ENCODE measurements at places on chromosomes 3 and 15.

GRCh38 chr3:52388348-52388821, 56.5 kb downstream of the SEMA3G start:
- no peak for DNase-seq

GRCh38 chr15:62277816-62278394, 112.8 kb upstream of the C2CD4B start:
- no peak for DNase-seq

- DNase-seq: no peak
These were observed 531.2 kb upstream of the CFAP20DC start for GRCh38 chr3:59580996-59581395.

- DNase-seq: no peak
These were observed 34.5 kb downstream of the ICE2 start for GRCh38 chr15:60444289-60444912.

DNA sequence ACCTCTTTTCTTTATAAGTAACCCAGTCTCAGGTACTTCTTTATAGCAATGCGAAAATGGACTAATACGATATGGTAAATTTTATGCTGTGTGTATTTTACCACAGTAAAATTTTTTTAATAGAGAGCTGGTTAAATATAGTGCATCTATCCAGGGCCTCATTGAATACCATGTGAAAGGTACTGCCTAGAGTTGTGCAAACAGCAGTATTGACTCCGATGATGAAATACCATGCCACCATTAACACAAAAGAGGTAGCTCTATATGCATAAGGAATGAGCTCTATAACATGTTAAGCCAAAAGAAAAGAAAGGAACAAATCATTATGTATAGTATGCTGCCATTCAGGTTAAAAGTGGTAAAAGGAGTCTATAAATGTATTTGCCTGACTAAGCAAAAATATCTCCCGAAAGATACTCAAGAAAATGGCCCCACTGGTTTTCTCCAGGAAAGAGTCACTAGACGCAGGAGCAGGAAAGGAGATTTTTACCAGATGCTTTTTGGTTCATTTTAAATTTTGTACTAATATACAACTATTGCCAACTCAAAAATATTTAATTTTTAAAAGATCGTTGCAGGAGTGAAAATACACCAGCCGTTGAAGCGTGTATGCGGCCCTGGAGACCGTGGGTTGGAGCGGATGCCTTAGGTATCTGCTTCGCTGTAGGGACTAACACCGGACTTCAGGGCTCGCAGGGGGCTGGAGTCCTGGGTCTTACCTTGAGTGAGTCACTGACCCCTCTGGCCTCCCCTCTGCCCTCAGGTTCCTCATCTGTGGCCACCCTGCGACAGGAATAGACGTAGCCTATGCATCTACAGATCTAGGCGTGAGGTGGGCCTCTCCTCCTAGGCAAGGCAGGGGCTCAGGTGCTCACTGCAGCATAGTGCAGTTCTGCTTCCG, 120.1 kb downstream of the CHSY1 start:
- no peak for DNase-seq

DNA sequence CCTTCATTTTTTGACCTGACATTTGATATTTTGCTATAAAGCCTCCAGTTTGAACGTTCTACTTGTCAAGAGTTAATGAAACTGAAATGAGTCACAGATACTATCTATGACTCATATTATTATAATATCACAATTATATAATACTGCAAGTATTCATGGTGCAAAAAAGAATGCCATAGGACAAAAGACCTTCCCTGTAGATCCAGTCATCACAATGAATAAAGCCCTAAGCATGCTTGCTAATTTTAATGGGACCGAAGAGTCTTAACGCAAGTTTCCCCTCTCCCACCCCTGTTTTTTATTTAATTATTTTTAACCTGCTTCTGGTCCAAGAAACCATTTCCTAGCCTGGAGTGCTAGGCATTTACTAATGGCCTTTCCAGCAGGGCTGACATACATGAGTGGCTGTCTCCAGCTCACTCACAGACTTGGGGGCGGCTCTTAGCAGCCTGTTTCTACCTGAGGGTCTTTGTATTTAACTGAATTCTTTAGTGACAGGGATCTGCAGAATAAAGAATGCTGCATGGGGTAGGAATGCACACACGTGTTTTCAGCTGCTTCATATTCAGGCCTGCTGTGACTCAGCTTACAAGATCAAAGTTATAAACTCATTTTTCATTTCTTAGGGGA, 61.2 kb downstream of the THBS1 start:
- no peak for DNase-seq

- no peak for DNase-seq
These were observed 45.9 kb upstream of the RASA2 start for GRCh38 chr3:141440942-141441341.

GRCh38 chr3:124269619-124270018, 277.7 kb upstream of the ROPN1 start:
- no peak for DNase-seq

- no peak for DNase-seq
These were observed 47.7 kb downstream of the PXYLP1 start for GRCh38 chr3:141279077-141279967.

- no peak for DNase-seq
These were observed 36.6 kb upstream of the DPPA4 start for GRCh38 chr3:109373933-109374332.

DNA sequence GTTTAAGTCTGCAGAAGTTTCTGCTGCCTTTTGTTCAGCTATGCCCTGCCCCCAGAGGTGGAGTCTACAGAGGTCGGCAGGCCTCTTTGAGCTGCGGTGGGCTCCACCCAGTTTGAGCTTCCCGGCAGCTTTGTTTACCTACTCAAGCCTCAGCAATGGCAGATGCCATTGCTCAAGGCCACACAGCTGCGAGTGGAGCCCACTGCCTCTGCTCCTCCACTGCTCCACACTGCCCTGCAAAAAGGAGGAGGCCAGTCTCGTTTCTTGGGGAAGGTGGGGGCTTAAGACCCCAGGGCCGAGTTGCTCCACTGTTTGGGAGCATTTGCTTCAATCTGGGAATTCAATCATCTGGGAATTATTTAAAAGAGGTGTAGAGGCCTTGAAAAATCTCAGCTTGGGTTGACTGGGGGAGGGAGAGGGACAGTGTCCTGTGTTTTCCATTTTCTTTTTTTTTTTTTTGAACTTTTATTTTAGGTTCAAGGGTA, 144.6 kb upstream of the MEF2A start:
- DNase-seq: peak; percentile 38

DNA sequence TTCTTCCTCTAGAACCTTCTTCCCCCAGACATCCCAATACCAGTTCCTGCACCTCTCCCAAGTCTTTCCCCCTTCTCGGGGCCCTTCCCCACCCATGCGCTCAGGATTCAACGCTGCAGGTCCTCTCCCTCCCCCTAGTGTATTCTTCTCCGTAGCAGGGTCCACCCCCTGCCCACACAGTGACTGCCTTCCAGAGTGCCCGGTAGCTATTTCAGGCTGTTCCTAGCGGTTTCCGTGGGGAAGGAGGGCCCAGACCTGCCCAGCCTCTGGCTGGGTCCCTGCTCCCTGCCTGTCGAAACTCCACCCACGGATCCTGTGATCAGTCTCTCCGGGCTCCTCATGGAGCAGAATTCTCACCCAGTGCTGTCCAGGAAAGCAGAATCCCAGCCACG, 45.2 kb upstream of the SEC61A1 start:
- no peak for DNase-seq

DNA sequence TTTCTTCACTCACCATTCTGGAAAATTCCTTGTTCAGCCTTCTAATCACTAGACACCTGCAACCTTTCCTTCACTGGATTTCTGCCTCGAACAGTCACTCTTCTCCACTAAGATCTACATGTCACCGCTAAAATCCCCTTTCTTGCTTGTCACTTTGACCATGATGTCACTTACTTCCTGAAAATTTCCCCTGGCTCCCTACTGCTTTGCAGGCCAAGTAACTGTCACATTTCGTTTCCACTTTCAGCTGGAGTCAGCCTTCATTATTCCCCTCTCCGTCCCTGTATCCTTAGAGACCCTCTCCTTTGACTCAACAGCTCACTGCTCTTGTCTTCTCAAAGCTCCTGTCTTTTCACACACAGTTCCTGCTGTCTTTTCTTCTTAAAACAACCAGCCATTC, 15.9 kb downstream of the CHL1 start:
- DNase-seq: no peak

DNA sequence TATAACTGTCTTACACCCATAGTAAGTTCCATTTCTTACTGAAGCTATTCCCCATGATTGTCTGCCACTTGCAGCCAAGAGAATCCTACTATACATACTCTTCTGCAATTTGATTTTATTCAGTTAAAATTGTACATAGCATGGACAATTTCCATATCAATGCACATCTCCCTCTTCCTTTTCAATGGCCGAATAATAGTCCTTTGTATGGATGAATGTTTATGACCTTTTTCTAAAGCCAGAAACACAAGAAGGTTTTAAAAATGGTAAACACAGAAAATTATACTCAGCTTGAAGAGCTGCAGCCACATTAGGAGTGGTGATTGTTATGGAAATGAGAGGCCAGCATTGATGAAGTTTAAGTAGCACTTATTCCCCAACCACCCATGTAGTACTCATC, 8.5 kb upstream of the ERC2 start:
- no peak for DNase-seq

- DNase-seq: no peak
These were observed 110.0 kb downstream of the XXYLT1 start for GRCh38 chr3:195160908-195161434.

DNA sequence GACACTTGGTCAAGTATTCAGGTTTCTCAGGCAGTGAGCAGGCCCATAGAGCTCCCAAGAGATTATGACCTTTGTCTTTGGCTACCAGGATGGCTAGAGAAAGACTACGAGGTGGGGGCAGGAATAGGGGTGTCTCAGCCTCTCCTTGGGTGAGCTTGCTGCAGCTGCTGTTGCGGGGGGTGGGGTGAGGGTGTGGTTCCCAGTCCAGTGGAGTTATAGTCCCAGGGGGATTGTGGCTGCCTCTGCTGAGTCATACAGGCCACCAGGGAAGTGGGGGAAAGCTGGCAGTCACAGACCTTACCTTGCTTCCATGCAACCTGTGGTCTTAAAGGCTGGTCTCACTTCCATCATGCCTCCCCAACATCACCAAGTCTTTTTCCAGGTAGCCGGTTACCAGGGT, 31.7 kb downstream of the ATP2C1 start:
- no peak for DNase-seq

GRCh38 chr3:135325726-135326235, 530.7 kb downstream of the EPHB1 start:
- DNase-seq: no peak

DNA sequence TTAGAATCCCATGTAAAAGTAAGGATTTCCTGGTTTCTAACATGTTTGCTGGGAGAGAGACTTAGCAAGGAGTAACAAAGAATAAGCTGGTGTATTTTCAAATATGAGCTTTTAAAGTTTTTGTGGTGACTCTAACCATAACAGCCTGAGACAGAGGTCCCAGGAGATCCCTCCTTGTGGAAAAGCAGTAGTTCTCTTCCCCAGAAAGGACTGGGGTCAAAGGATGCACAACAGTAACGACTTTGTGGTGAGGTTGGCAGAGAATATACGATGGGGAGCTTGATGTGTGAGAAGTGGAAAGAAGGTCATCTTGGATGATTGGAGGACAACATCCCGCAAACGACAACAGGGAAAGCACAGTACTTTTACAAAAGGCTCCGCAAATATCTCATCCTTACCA, 38.2 kb downstream of the ABHD5 start:
- DNase-seq: no peak

DNA sequence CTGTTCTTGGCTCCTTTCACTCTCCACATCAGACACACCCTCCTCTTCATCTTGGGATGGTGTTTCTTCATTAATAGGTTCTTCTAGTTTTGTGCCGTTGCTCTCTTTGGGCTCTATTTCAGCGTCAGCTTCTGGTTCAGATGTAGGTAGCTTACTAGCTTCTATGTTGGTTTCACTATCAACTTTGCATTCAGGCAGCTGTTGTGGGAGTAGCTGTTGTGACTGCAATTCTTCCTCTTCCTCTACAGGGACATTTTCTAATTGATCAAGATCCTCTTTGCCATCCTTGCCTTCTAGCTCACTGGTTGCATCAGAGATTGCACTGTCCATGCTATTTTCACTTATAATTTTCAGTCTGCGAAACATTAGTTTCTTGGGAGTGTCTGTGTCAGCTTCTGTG, 80.1 kb downstream of the SETD2 start:
- no peak for DNase-seq

DNA sequence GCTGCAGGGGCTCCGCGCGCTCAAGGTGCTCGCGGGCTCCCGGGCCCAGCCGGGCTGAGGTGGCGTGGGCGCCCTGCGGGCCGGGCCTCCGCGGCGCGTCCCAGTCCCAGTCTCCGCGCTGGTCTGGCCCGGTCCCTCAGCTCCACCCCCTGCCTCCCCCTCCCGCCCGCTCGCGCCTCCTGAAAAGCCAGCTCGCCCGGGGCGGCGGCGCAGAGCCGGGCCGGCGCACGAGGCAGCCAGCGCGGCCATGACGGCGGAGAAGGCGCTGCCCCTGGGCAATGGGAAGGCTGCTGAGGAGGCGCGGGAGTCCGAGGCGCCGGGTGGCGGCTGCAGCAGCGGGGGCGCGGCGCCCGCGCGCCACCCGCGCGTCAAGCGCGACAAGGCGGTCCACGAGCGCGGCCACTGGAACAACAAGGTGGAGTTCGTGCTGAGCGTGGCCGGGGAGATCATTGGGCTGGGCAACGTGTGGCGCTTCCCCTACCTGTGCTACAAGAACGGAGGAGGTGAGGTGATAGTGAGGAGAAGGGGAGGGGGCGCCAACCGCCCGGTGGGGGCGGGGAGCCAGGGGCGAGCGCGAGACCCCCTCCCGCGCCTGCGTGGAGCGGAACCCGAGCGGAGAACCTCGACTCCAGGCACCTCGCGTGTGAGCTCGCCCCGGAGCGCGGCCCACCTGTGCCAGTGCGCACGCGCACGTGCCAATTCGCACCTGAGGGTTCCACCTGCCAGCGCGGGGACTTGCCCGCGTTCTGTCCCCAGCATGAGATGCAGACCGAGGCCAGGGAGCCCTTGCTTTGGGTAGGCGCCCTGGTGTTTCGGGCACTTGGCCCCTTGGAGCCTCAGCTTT, at the start of gene SLC6A11:
SLC6A11 (plus strand) TSS at position 210 of the 844 bp plus-strand sequence; CDS start at position 248, 38 bp downstream.
- no peak for DNase-seq

DNA sequence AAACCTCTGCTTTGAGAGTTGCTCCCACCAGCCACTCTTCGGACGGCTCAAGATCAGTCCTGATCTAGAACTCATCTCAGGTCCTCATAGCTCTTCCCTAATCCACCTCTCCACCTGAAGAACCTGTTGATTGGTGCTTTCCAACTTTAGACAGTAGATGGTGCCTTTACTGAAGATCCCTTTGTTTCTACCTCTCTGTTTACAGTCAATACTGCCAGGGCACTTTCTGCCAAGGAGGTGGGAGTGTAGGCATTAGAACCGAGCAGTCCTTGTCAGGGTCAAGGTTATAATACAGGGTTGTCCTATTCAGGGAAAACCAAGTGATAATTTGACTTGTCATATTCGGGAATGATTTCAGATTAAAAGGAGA, 1.2 kb downstream of the CGNL1 start:
- no peak for DNase-seq

GRCh38 chr15:87639305-87640011, 617.1 kb downstream of the NTRK3 start:
- DNase-seq: no peak
